ENCODE measurements at places on chromosomes 12 and 14.

DNA sequence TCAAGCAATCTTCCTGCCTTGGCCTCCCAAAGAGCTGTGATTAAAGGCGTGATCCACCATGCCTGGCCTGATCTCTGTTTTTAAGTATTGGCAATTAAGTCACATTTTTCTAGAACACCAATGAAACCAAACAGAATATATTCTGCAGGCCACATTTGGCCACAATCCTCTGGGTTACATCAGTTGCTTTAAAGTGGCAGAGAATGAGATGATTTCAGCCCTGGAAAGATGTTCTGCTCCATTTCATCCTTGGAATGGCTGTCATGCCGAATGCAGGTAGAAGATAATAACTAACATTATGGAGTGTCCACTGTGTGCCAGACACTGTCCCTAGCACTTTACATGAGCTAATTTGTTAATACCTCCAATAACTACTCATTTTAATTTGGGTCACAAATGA is 154.4 kb downstream of the PTPN11 start:
- DNase-seq, result no peak

DNA sequence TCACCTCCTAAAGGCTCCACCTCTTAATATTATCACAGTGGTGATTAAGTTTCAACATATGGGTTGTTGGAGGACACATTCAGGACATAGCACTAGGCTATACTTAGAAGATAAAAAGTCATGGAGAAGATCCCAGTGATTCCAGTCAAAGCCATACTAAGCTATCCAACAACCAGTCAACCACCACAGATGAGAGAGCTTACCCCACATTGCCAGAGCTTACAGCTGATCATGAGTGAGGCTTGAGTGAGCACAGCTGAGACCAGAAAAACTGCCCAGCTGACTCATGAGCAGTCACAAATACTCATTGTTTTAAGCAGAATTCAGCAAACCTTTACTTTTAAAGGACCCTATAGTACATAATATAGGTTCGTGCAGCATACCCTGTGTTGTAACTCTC is 85.1 kb downstream of the DRAM1 start:
- no peak for DNase-seq

DNA sequence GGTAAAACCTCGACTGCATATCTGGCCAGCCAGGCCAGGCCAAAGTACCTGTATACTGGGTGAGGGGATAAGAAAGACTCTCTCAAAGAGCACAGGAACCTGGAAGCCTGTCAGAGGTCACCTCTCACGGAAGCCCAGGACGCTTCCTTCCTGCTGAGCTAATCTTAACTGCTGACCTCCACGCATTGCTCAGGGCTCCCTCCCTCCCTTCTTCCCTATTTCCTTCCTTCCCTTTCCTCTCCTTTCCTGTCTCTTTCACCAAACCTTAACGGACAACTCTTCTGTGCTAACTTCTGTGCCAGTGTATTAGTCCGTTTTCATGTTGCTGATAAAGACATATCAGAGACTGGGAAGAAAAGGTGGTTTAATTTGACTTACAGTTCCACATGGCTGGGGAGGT is 14.8 kb upstream of the RNASE10 start:
- no peak for DNase-seq

DNA sequence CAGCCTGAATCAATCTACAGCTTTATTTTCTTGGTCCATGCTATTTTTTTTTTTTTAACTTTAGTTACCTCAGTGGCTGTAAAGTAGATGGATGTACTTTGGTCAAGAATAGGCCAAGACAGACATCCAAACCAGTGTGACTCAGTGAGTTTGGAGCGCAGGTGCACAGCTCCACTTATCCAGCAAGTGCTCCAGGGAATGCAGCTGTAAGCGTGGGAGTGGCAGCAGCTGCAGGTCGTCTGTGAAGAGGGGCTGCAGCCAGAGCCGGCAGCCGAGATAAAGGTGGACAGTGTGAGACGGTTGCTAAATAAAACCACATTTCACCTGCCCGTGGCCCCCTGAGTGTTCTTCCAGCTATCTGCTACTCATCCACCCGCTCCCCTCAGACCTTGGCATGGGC is 1018.7 kb downstream of the AACS start:
- no peak for DNase-seq

DNA sequence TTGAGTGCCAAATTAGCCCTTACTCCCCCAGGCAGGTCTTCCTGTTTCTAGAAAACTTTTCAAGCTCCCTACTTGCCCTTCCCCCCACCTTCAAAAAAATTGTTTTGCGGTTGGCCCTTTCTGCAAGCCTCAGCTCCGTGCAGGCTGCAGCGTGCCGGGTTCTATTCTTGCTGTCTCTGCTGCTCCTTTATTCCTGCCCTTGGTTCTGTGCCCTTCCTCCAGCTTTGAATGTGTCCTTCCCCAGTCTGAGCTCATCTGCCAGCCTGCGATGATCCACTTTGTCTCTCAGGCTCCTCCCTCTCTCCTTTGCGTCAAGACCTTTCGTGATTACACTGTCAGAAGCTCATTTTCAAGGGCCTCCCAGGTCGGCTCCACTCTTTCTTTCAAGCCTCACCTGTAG is 98.6 kb downstream of the IRF2BPL start:
- no peak for DNase-seq

DNA sequence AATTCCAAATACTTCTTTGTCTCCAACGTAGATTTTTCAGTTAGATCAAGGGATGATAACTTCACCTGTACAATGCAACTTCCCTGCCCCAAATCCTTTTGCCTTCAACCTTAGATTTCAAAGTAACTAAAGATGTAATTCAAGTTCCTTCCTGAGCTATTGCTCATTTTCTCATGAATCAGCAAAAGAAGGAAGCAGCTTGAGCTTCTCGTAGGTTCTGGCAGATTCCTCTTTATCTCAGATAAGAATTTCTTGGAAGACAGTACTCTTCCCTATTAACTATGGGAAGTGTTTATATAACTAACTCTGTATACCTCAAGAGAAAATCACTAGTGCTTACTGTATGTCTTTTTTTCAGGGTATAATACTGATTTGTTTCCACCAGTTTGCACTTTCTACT is 203.8 kb downstream of the RASSF9 start:
- no peak for DNase-seq

GRCh38 chr14:99662846-99663245 is 17.9 kb downstream of the HHIPL1 start:
- DNase-seq, result no peak

- no peak for DNase-seq
Measured at GRCh38 chr14:33525626-33526025, 425.2 kb downstream of the EGLN3 start.

- no peak for DNase-seq
Measured at GRCh38 chr12:132305991-132306884, 23.2 kb downstream of the GALNT9 start.

- DNase-seq, result no peak
Measured at GRCh38 chr14:42222924-42223471, 616.3 kb downstream of the LRFN5 start.

DNA sequence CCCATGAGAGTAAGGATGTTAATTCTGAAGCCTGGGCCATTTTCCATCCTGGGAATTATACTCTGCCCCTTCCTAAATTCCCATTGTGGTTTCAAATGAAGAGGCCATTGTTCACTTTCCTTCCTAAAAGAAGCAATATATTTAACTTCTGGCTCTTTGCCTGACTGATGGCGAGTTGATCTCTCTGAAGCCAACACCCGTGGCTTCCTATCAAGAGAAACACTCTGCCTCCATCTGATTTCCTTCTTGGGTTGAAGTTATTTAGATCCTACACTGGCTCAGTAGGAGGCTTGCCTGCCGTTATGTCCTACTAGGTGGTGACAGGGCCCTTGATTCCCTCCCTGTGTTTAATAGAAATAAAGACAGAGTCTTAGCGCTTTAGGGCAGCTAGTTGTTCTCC is 97.4 kb downstream of the PRKCH start:
- no peak for DNase-seq

DNA sequence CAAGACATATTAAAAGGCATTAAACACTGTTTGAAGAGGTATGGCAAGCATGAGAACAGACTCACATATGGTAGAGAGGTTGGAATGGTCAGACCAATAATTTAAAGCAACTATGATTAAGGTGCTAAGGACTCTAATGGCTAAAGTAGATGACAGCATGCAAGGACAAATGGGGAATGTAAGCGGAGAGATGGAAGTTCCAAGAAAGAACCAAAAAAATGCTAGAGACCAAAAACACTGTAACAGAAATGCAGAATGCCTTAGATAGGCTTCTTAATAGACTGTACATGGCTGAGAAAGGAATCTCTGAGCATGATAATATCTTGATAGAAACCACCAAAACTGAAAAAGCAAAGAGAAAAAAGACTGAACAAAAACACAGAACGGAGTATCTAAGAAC is 77.4 kb downstream of the RIN3 start:
- no peak for DNase-seq

GRCh38 chr12:93572712-93573551 is 457 bp downstream of the SOCS2 start:
- DNase-seq, result no peak

DNA sequence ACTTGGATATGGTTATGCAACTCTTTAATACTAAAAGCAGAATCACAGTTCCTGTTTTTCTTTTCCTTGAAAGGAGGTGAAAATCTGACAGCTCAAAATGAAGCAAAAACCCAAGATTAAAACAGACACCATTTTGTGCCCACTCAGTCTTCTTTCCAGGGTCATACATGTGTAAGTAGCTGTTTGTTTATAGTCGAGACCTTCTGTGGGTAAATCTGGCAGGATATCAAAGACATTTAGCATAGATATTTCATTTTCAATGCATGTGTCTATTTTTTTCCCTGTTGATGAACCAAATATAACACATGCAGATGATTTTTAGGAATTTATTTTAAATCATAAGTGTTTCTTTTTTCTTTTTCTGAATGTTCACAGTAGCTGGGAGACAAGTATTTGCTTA is 398.8 kb downstream of the FOXG1 start:
- DNase-seq, result no peak

GRCh38 chr12:50924439-50925341 is 27.7 kb upstream of the HIGD1C start:
- peak; percentile 34 for DNase-seq

DNA sequence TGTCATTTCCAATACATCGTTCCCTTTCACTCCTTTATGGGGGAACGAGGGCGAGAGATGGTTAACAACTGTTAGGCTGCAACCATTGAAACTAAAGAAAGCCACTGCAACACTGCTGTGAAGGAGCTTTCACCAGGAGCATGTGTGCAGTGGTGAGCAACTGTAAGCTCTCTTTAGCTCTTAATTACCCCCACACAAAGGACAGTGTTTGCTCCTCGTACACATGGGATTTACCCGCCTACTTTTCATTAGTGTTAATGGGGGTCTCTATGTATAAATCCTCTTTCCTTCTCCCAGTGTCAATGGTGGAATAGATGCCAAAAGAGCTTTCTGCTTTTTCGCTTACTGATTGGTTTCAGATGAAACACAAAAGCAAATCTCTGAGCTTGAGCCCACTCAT is 343.1 kb downstream of the FLRT2 start:
- DNase-seq, result no peak

DNA sequence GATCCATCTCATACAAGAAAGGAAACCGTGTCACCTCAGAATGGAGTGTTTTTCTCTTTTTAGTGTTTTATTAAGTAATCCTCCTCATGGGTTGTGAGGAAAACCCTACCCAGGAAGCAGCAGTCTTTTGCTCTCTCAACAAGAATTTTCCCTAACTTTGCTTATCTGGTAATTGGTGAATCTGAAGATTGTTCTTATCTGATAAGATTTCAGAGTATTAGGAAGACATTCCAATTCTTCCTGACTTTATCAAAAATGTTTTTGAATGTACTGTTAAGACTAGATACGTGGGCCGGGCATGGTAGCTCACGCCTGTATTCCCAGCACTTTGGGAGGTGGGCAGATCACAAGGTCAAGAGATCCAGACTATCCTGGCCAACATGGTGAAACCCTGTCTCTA is 86.0 kb downstream of the PHLDA1 start:
- DNase-seq, result no peak

DNA sequence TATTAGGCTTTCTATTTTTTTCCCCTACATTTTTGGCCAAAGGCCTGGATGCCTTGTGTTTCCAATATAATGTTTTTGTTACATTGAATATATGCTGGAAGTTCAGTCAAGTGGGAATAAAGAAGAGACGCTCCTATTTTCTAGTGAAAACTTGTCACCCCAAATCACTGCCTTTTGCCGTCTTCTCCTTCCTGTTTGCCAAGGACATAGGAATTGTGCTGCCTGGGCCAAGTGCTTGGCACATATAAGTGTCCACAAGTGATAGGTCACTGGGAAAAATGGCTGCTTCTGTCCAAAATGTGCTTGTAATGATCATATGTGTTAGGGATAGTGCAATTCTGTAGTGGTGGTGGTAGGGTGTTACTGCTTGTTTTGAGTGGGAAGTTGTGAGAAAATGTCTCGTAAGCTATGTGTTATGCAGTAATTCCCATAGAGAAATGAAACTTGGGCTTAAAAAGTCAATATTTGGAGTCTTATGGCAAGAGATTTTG is 11.6 kb upstream of the KCNJ8 start:
- no peak for DNase-seq

DNA sequence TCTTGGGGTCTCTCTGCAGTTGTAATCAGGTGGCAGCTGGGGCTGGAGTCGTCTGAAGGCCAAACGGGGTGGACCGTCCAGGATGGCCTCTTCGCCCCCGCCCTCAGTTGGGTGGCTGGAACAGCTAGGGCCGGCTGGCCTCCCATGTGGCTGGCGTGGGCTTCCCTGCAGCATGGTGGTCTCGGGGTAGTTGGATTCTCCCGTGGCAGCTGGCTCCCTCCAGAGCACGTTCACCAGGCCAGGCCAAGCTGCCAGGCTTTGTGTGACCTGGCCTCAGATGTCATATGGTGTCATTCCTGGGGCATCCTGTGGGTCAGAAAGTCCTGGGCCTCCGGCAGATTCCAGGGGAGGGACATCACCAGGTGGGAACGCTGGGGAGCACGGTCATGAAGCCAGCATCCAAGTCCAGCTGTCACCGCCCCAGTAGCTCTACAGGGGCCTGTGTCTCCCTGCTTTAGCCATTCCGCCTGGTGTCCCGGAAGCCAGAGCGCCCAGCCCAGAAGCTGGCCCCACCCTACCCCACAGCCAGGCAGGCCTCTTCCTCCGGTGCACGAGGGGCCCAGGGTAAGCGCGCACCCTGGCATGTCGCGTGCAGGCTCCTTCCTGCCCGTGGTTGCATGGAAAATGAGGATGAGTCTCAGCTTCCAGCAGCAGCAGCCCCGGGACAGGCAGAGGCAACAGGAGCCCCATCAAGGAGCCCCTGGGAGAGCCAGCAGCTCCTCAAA is 1.3 kb upstream of the NUDT14 start:
- no peak for DNase-seq

GRCh38 chr12:1812650-1813302 is 7.6 kb upstream of the LRTM2 start:
- DNase-seq, result no peak
